ENCODE measurements at places on chromosomes 3 and 15. TPM values are rescaled to one million over a fixed set of nuclear protein-coding genes. Genes with fewer than 3 reads are reported as not detected.
A peak's percentile ranks its signal among the peaks of the same experiment; 100 is the strongest.

DNA sequence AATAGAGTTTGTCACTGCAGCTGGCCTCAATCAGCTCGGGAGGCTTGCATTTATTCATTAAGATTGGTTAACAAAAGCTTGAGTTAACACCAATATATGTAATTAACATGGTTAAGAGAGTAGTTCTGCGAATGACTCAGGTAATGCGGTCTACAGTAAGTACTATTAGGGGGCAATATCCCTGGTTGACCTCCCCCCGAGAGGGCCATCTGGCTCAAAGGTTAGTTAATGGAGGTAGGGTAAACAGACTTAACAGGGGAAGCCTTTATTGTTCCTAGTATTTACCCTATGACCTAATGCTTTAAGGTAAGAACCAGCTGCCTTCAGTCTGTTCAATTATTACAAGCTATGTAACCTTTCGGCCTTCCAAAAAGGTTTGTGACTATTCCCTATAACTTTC, 403.3 kb upstream of the SGO1 start:
- no peak for DNase-seq

GRCh38 chr3:190339130-190339529, 16.9 kb upstream of the CLDN1 start:
- no peak for DNase-seq

- no peak for DNase-seq
These were observed 264.6 kb downstream of the ZIC4 start for GRCh38 chr3:147141516-147142288.

- DNase-seq, result no peak
These were observed 227.5 kb downstream of the NEK10 start for GRCh38 chr3:27141668-27142067.

DNA sequence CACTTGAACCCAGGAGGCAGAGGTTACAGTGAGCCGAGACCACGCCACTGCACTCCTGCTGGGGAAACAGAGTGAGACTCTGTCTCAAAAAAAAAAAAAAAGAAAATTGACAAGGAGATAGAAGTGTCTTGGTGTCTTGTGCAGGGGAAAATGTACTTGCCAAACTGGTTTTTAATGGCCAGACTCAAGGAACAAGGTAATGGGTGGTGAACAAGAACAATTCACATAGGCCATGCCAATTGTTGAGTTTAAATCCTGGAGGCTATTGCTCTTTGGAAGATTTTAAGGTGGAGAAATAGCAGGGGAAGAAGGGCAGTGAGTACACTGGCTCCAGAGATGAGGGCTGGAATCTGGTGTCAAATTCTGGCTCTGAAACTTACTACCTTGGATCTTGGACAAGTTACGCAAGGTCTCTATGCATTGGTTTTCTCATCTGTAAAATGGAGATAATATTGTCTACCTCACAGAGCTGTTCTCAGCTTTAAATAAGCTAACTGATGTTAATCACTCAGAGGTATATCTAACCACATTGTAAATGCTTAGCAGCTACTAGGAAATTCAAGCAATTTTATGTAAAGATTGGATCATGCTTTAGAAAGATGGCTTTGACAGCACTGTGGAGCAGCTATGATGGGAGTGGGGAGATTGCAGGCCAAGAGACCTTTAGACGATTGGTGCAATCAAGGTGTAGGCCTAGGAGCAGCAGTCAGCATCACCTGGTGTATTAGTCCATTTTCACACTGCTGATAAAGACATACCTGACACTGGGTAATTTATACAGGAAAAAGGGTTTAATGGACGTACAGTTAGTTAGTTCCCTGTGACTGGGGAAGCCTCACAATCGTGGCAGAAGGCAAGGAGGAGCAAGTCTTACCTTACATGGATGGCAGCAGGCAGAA, 78.3 kb downstream of the B3GALNT1 start:
- DNase-seq, result no peak

GRCh38 chr3:172397716-172398405, 50.4 kb downstream of the GHSR start:
- DNase-seq, result no peak

DNA sequence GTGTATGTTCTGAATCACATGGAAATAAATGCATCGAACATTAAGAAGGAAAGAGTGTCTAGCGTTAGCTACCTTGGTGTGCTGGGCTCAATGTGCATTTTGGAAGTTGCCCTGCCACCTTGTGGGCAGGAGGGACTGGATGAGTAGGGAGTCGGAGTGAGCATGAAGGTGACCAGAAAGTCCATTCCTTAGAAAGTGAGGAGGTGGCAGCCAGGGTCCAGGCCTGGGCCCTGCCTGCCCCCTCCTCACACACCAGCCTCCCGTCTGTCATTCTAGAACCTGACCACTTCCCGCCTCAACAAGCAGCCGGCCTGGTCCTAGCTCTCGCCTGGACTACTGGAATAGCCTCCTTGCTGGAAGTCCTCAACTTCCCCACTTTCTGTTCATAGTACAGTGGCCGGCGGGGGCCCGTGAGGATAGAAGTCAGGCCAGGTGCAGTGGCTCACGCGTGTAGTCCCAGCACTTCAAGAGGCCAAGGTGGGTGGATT, 10.2 kb upstream of the GATA2 start:
- no peak for DNase-seq

GRCh38 chr3:141828890-141829289, 47.6 kb upstream of the ATP1B3 start:
- no peak for DNase-seq

DNA sequence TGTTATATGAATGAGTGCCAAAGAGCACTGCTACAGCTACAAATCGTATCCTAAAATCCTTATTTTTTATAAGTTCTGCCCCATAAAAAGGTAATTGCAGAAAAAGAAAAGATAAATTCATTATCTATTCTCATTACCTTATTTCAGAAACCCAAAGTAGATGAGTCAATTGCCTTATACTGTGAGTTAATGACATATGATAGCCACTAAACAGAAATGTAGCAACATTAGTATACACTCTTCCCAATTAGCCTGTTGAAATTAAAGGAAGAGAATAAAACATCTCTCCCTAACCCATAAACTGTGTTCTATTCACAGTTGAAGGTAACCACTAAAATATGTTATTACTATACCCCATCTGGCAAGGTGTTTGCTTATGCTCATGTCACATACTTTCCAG, 11.0 kb downstream of the TBL1XR1 start:
- no peak for DNase-seq

- DNase-seq, result no peak
These were observed 390 bp upstream of the AP2M1 start for GRCh38 chr3:184174284-184174645.

DNA sequence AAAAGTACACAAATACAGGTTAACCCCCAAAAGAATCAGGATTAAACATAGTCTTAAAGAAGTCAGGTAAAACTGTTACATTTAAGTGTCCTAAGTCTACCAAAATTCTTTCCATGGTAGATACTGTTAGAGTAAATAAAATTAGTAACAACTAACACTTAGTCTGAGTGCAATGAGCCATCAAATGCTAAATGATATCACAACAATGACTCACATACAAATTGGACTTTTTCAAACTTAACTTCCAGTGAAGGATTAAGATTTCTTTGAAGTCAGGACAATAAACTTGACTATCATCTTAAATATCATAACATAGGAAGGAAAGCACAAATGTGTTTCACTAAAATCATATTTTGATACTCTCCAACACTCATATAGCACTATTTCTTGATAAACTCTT, 43.9 kb downstream of the ZNF148 start:
- DNase-seq, result no peak

DNA sequence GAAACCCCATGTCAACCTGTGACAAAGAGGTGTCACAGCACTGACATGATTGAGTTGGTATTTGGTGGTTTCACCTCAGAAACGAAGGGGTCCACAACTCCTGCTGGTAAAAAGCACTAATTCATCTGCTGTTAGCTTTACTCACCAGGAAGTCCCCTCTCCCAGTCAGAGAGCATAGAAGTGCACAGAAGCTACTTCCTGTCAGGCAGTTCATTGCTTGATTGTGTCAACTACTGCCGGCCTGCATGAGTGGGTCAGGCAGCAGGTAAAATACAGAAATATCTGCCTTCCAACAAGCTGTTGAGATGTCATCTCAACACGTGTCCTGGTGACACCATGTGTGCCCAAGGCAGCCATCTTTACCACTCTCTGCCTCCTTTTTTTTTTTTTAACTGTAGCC, 596.6 kb upstream of the NR2F2 start:
- DNase-seq, result no peak

DNA sequence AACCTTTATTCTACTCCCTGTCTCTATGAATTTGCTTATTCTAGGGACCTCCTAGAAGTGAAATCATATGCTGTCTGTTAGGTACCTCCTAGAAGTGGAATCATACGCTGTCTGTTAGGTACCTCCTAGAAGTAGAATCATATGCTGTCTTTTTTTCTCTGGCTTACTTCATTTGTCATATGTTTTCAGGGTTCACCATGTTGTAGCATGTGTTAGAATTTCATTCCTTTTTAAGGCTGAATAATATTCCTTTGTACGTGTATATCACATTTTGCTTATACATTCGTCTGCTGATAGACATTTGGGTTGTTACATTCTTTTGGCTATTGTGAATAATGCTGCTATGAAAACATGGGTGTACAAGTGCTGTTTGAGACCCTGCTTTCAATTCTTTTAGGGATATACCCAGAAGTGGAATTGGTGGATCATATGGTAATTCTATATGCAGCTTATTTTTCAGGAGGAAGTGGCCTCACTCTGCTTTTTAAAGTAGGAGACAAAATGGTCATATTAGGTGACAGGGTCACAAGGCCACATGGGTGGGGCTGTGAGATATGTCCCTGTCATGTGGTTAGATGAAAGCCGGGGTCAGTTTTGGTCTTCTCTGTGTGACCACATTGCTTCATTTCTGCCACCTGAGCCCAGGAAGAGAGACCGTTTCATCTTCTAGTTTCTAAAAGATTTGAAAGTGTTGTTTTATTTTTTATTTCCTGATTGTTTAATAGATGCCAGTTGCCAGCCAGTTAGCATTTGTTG, 76.7 kb downstream of the FLNB start:
- DNase-seq, result no peak

- DNase-seq, result no peak
These were observed 87.6 kb downstream of the SUCNR1 start for GRCh38 chr3:151960961-151961580.

GRCh38 chr15:39850436-39850835, 67.8 kb upstream of the FSIP1 start:
- DNase-seq, result no peak

DNA sequence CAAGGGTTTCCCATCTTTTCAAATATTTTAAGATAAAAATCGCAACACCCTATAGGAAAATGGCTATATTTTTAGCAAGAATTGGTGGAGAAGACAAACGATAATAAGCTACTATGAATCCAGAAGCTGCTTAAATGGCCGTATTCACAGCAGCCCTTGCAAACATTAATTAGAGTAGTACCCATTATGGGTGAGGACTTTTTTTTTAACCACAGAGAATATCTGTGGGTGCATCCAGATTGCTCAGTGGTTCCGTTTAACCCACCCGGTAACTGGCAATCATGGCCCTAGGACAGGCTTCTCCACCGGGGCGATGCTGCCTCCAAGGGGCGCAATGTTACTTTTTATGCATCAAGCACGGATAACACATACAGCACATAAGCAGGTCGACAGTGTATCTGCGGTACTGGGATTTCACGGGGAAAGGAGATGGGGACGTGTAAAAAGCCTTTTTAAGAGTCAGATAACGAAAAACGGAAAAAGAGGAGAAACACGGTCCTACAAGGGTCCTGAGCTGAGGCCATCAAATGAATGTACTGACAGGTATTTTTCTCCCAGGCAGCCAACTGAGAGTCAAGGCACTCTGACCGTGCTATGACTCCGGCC, 968 bp upstream of the TMEM266 start:
- DNase-seq, result no peak

- DNase-seq, result peak; percentile 14
These were observed 148.8 kb upstream of the HES1 start for GRCh38 chr3:193987186-193987585.

- DNase-seq, result no peak
These were observed 6.5 kb downstream of the PLXNB1 start for GRCh38 chr3:48423241-48423882.

GRCh38 chr3:11381141-11381540, 108.9 kb downstream of the ATG7 start:
- DNase-seq, result no peak

DNA sequence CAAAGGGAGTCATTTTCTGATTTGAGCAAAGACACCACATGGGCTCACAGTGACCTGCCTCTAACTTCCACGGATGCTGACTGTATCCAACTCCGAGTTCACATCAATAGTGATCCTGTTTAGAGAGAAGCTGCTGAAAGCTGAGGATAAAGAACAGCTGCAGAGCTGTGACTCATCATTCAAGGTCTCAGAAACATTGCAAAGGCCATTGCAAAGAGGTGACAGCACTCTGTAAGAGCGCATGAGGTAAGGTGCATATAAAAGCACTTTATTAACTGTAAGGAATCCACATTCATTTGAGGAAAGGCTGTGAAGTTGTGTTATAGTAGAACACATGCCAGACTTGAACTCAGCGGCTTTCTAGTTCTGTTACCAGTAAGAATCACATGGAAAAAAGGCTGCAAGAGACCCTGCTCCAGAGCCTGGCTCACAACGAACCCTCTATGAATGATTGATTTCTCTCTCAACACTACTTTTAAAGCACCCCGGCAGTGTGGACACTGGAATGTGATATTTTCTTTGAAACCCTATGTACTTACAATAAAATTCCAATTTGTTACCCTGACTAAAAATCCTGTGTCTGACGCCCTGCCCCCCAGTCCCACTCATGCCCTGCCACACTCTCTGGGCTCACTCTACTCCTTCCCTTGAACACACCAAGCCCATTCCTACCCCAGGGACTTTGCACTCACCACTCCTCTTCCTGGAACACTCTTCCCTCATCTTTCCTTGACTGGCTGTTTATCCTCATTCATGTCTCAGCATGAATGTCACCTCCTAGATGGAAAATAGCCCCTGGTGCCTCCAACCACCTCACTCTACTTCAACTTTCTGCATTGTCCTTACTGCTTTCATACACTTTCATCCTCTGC, 111.2 kb downstream of the LSM3 start:
- DNase-seq, result no peak

- DNase-seq, result no peak
These were observed 28.4 kb downstream of the TMEM40 start for GRCh38 chr3:12730506-12731242.

- no peak for DNase-seq
These were observed 21.4 kb upstream of the PIAS1 start for GRCh38 chr15:68032672-68033071.

- no peak for DNase-seq
These were observed 129.7 kb upstream of the ABHD17C start for GRCh38 chr15:80565398-80565797.

CNTN4 gene
- total RNA-seq, result 10.7 TPM

ATP8B4 gene
- total RNA-seq, result 4.6 TPM

C3orf85 gene
- total RNA-seq, result not detected

RYR3 gene
- 3.7 TPM for total RNA-seq

FGF12 gene
- total RNA-seq, result 10.2 TPM

LDHAL6B gene
- not detected for total RNA-seq

MOBP gene
- not detected for total RNA-seq

MESP2 gene
- not detected for total RNA-seq

BCHE gene
- 46.6 TPM for total RNA-seq

ZDHHC23 gene
- 2.5 TPM for total RNA-seq

NPAP1 gene
- total RNA-seq, result not detected

TLR9 gene
- total RNA-seq, result 0.17 TPM

NANOGP8 gene
- total RNA-seq, result not detected
